ENCODE measurements at places on chromosomes 3 and 15. TPM values are rescaled to one million over a fixed set of nuclear protein-coding genes. Genes with fewer than 3 reads are reported as not detected.

DNA sequence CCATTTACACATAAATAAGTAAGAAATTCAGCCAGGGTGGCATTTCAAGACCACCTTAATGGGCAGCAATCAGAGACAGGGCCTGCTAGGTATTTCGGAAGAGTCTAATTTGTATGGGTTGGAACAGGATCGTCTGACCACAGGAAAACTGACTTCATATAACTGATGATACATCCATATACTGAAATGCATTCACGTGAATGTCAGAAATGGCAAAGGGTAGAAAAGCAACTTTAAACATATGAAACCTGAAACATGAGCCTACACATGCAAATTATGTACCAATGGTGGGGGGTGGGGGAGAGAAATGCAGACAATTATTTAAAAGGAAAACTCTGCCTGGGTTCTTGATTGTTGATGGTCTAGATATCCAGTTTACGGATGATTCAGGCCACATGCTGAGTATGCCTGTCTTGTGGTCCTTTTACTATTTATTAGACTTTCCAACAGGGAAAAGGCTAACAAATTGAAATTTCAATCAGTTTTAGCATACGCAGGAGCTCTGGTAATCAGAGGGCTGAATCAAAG is 582.2 kb downstream of the FOXP1 start:
- DNase-seq = no peak

GRCh38 chr3:138935863-138936740 is 10.8 kb downstream of the FOXL2 start:
- peak; percentile 64 for DNase-seq

- no peak for DNase-seq
Measured at GRCh38 chr3:57160076-57160764, 4.9 kb downstream of the IL17RD start.

DNA sequence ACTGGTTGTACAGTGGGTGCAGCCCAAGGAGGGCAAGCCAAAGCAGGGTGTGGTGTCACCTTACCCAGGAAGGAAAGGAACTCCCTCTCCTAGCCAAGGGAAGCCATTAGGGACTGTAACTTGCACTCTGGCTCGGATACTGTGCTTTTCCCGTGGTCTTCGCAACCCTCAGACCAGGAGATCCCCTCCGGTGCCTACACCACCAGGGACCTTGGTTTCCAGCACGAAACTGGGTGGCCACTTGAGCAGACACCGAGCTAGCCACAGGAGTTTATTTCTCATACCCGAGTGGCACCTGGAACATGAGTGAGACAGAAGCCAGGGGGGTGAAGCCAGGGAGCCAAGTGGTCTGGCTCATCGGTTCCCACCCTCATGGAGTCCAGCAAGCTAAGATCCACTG is 90.7 kb downstream of the ZBBX start:
- DNase-seq = no peak

GRCh38 chr3:111904376-111905241 is 45.5 kb downstream of the PHLDB2 start:
- DNase-seq = peak; percentile 93

DNA sequence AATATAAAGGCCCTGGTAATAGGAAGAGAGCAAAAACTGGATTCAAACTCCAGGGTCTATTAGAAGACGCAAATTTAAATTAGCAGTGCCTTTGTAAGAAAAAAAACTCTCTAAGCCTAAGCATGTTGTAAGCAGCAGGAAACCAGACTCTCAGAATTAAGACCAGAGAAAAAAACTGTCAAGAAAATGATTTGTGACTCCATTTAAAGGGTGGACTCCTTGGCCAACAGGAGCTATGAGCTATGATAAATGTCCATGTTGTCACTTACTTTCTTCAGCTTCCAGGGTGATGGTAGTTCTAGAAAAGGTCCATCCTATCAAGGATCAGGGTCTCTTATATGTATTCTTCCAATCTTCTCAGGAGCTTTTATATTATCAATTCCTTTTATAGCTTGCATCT is 34.9 kb upstream of the CCDC50 start:
- DNase-seq = no peak

GRCh38 chr3:134955874-134956273 is 160.8 kb downstream of the EPHB1 start:
- DNase-seq = no peak

DNA sequence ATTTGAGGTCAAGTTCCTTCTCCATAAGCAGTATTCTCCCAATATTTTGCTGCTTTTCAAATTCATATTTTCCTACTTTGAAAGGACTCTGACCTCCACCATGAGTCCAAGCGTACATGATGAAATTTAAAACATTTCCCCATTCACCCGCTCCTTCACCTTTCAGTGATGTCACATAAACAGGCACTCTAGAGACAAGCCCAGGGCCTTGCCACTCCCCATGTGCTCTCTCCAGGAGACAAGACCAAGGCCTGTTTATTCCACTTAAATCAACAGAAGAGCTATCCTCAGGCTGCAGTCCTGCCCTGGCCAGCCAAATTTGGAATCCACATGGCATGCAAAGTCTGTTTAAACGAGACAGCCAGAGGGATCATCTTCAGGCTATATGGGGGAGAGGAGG is 161.5 kb downstream of the ARRDC4 start:
- DNase-seq = no peak

C2CD4B gene
- total RNA-seq = not detected

ACKR2 gene
- total RNA-seq = not detected

PATL2 gene
- total RNA-seq = 0.10 TPM

SYNPR gene
- total RNA-seq = not detected
